ENCODE measurements at places on chromosomes 3 and 15. TPM values are rescaled to one million over a fixed set of nuclear protein-coding genes. Genes with fewer than 3 reads are reported as not detected.

DNA sequence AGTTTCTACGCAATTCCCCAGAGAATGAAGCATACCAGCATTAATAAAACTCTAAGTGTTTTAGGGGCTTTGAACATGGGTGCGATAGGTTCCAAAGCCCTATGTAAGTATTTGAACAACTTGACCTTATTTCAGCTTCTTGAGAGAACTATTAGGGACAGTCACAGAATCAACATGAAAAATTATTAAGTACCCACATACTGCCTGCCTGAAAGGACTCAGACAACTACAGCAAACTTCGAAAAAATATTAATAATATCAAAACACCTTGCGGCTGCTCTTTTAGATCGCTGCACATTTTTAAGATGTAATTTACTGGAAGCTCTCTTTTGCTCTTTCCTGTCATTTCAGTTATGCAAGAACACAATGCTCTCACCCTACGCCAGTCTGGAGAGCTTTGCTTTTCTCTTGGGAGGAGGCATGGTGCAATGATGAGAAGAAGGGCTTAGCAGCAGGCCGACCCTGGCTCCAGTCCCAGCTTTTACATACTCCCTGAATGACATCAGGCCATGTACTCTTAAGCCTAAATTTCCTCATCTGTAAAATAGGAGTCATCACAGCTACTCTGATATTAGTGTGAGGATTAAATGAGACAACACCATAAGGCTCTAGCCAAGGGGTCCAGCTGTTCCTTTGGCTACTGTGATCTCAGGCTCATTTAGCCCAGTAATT, 640.7 kb downstream of the FHIT start:
- no peak for DNase-seq

ADAMTS17 gene
- not detected for total RNA-seq

DNA sequence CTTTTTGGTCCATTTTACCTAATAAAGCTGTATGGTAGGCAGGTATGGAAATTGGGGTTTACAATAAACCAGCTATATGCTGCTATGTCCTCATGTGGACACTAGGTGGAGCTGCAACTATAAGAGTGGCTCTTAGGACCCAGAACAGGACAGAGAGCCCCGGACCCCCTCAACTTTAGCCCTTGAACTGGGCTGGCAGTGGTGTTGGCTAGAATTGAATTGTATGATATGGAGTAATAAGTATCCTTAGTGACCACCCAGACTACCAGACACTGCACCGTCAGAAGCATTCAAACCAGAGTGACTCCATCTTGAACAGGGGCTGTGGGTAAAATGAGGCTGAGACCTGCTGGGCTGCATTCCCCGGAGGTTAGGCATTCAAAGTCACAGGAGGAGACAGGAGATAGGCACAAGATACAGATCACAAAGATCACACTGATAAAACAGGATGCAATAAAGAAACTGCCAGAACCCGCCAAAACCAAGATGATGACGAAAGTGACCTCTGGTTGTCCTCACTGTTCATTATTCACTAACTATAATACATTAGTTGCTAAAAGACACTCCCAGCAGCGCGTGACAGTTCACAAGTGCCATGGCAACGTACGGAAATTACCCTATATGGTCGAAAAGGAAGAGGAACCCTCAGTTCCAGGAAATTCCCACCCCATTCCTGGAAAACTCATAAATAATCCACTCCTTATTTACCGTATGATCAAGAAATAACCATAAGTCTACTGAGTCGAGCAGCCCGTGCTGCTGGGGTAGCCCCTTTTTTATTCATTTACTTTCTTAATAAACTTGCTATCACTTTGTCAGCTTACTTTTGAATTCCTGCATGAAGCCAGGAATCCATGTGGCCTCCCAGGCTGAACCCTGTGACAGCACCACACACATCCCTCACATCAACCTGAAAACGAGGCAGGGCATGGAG, 68.7 kb upstream of the BLM start:
- peak; percentile 92 for DNase-seq

- no peak for DNase-seq
These were observed 60.9 kb downstream of the SCN10A start for GRCh38 chr3:38755130-38755529.

DNA sequence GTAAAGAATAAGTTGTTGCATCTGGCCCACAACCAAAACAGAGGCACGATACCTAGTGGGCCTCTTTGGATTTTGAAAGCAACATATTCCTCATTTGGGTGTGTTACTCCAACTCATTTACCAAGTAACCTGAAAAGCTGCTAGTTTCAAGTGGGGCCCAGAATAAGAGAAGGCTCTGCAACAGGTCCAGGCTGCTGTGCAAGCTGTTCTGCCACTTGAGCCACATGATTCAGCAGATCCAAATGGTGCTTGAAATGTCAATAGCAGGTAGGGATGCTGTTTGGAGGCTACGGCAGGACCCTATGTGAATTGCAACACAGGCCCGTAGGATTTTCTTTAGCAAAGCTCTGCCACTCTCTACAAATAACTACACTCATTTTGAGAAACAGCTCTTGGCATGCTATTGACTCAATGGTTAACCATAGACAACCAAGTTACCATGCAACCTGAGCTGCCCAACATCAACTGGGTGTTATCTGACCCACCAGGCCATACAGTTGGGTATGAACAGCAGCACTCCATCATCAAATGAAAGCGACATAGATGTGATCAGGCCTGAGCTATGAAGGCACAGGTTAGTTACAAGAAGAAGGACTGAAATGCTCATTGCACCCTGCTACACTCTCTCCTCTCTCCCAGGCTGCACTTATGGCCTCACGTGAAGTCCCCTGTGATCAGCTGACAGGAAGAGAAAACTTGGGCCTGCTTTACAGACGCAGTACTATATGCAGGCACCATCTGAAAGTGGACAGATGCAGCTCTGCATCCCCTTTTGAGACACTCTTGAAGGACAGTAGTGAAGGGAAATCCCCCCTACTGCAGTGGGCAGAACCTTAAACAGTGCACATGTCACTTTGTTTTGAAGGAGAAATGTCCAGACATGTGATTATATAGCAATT, 9.5 kb upstream of the MCF2L2 start:
- DNase-seq: no peak
